ENCODE measurements at places on chromosomes 5 and 9.
A peak's percentile ranks its signal among the peaks of the same experiment; 100 is the strongest.

DNA sequence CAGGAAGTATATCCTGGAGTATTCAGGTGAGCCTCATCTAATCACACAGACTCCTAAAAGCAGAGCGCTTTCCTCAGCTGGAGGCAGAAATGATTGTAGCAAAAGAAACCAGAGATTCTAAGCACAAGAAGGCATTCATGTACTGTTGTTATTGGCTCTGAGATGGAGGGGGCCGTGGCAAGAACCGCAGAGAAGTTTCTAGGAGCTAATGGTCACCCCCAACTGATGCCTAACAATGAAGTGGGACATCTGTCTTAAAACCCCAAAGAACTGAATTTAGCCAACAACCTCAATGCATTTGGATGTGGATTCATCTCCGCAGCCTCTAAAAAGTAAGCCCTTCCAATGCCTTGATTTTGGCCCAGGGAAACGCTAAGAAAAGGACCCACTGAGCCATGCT is 76.3 kb downstream of the ADAMTSL1 start:
- no peak for DNase-seq

DNA sequence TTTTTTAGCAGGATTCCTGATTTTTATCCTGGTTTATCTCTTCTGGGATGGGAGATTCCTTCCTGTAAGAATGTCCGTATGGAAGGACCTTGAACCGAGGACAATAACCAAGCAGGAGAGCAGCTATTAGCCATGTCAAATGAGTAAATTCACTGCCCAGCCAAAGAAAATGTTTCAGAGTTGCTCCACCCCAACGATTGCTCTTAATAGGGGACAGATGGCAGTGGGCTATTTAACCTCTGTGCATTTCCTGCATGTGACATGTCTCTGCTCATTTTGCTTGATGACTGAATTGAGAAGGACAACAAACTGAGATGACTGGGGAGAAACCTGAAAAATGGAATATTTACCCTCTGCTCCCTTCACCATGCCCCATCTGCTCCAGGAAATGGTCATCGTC is 479.9 kb upstream of the ZNF462 start:
- no peak for DNase-seq

DNA sequence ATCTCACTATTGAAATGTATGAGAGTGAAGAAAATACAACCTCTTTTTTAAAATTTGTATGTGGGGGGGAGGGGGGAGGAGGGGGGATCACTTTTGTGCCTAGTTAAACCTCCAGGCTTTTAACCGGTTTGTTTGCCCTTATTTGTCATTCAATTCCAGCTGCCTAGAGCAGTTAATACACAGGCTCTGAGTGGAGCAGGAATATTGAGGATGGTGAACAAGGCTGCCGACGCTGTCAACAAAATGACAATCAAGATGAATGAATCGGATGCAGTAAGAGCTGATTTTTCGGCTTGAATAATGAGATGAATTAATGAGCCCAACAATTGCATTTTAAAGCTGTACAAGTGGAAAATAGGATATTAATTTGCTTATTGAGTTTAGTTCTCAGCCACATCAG is 28.7 kb upstream of the SNX24 start:
- no peak for DNase-seq

DNA sequence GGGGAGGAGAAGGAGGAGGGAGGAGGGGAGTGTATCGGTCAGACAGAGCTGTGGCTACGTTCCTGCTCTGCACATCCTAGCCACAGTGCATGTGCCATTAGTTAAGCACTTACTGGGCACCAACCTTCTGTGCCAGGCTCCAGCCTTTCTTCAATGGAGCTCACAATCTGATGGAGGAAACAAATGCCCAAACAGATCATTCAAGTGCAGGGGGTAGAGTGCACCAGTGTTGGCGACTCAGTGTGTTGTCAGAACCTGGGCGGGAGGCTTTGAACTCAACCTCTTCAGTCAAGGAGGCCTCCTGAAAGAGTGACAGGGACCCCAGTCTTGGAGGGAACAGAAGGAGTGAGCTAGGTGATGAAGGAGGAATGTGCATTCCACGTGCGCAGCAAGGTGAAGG is 51.9 kb upstream of the SHB start:
- no peak for DNase-seq

- no peak for DNase-seq
These were observed 120.6 kb downstream of the SEMA6A start for GRCh38 chr5:116453988-116454411.

DNA sequence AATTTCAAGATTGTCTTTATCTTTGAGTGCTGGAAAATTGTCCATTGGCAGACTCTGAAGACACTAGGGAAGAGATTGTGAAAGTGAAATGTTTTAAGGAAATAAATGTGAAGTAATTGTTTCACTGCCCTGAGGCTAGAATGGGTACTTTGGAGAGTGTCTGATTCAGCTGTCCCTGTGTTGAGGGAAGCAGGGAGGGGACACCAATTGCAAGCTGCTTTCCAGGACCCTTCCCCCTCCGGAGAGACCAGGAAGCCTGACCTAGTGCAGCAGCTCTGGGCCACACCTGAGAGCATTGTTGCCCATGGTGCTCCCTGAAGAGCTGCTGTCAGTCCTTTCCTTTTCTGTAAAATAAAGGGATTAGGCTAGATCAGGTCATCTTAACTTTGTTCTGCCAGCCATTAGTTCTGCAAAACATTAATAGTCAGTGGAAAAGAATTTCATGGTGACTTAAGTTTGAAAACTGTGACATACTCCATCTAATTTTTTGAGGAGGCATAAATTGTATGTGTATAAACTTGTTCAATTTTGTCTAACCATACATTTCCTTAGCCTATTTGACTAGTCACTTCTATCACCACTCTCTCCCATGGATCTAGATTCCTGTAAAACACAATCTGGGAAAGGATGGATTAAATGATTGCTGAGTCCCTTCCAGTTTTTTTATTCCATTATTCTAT is 18.8 kb downstream of the MAP1B start:
- DNase-seq: no peak

GRCh38 chr9:110049699-110050450 is 158.1 kb downstream of the C9orf152 start:
- peak; percentile 8 for DNase-seq

DNA sequence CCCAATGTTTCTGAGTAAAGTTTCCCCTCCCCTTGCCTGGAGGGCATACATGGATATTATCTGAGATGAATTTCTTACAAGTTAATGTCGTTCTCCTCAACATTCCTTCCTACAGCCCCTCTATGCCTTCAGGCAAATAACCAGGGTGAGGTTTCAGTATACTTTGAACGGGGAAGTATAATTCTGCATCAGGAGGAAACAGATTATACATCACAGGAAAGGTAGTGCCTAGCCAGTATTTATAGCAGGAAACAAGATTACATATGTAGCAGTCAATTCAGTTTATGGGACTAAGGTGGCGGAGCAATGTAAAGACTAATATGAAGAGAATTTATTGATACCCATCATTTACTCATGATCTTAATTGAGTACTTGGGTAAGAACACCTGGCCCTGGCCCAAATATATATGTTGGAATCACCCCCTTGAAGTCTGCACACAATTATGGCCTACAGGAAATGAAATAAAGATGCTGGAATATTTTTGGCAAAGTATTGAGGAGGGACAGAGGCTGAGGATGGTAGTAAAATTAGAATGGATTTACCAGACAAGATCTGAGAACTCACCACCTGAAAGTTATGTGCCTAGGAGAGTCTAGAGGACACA is 661.1 kb downstream of the PTPRD start:
- no peak for DNase-seq

DNA sequence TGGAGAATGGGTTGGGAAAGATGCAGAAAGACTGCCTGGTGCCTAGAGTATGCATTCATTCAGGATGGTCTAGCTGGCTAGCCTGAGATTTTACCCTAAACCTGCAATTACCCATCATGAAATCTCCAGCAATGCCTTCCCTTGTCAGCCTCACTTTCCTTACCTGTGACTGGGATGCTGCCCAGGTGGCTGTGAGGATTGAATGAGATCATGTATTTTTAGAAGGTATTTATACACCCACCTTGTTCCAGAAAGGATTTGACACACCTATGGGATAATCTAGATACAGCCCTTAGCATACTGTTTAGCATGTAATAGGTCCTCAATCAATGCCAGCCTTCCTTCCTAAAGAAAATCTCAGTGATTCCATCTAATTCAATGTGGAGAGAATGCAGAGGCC is 561.4 kb downstream of the CDK5RAP2 start:
- DNase-seq: no peak

GRCh38 chr5:167939686-167940085 is 351.8 kb upstream of the WWC1 start:
- DNase-seq: no peak

GRCh38 chr5:131536211-131536826 is 98.7 kb downstream of the RAPGEF6 start:
- no peak for DNase-seq

DNA sequence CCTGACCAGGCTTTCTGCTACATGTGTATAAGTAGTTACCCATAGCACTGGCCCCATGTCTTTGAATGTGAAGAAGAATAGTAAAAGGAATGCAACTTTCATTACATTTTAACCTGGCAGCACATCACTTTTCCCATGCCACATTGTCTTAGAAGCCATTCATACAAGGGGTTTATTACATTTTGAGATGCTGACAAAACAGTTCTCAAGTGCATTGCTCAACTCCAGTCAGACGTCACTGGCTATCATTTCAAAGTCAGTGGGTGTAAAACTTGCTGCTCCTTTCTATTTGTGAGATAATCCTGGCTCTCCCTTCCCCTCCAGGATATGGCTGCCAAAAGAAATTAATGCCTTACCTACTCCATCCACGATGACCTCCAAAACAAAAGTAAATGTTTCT is 97.0 kb upstream of the VCAN start:
- no peak for DNase-seq

Measured in activated CD4-positive, alpha-beta T cell treated with anti-CD3 and anti-CD28 coated beads for 4 hours (primary cell).